ENCODE measurements at places on chromosomes 13 and 19.

DNA sequence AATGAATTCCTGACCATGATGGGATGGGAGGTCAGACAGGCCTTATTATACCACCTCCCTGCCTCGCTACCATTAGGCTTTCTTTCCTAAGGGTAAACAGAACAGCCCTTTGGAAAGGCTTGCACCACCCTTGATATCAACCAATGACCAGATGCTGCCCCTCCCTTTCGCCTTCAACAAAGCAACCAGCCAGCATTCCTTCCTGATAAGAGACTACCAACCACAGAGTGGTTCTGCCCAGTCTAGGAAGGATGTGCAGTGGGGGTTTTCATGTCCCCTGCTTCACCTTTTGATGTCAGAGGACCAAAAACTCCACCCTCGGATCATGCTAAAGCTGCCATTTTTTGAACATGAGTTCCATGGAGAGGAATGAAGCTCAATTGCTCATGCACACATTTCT is 21.7 kb downstream of the TEX30 start:
- DNase-seq: no peak

DNA sequence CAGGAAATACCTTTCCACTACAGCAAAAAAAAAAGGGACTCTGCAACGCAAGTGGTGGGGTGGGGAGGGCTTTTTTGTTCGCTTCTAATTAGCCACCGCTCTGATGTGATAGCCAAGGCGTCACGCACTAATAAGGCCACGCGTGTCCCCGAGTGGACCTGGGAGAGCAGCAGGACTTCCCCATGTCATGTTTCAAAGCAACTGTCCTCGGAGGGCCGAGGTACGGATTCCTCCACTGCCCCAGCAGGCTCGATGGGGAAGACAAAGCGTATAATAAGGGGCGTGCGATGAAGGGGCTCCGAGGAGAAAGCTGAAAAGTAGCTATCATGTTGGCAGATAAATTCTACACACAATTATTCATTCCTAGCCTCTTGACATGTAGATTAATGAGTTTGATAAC is 179.7 kb upstream of the ZNF507 start:
- no peak for DNase-seq

GRCh38 chr19:39319098-39319891 is 1.4 kb downstream of the LRFN1 start:
- DNase-seq: no peak

DNA sequence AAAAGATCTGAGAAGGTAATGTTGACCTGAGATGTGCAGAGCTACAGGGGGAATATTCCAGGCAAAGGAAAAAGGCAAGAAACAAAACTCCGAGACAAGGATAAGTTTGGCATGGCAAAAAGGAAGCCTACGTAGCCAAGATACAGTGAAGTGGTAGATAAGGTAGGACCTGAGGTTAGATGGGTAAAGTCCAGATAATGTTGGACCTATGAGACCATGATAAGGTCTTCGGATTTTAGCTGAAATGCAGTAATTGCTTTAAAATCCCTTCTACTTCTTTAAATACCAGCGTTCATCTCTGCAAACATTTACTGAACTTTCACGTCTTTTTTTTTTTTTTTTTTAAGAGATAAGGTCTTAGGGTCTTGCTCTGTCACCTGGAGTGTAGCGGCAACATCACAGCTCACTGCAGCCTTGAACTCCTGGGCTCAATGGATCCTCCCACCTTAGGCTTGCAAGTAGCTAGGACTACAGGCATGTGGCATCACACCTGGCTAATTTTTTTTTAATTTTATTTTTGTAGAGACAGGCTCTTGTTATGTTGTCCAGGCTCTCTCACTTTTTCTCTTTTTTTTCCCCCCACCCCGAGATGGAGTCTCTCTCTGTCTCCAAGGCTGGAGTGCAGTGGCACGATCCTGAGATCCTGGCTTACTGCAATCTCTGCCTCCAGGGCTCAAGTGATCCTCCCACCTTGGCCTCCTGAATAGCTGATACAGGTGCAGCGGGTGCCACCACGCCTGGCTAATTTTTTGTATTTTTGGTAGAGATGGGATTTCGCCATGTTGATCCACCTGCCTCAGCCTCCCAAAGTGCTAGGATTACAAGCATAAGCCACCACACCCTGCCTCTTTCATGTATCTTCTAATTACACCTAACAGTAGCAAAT is 4.2 kb upstream of the WBP4 start:
- DNase-seq: no peak

DNA sequence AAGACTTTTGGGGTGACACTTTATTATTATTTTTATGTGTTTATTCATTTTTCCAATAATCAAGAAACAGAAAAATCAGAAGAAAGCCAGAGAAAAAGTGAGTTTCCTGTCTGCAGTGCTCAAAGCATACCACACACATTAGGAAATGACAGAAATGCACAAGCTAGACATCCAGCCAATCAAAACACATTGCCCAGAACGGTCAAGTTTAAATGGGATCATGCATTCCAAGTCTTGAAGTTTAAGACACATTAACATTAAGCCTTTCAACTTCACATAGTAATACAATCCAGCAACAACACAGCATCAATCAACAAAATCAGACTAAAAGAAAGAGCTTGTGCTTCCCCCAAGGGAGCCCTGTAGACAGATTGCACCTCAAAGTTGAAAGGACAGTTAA is 28.7 kb upstream of the MEDAG start:
- peak; percentile 51 for DNase-seq

Data from HFFc6 (cell line).